Stimulated activated CD4-positive, alpha-beta T cell treated with anti-CD3 and anti-CD28 coated beads, TNF-alpha, amount 100 ng/mL, for 1 hour (primary cell): ENCODE measurements at places on chromosomes 13 and 19.

DNA sequence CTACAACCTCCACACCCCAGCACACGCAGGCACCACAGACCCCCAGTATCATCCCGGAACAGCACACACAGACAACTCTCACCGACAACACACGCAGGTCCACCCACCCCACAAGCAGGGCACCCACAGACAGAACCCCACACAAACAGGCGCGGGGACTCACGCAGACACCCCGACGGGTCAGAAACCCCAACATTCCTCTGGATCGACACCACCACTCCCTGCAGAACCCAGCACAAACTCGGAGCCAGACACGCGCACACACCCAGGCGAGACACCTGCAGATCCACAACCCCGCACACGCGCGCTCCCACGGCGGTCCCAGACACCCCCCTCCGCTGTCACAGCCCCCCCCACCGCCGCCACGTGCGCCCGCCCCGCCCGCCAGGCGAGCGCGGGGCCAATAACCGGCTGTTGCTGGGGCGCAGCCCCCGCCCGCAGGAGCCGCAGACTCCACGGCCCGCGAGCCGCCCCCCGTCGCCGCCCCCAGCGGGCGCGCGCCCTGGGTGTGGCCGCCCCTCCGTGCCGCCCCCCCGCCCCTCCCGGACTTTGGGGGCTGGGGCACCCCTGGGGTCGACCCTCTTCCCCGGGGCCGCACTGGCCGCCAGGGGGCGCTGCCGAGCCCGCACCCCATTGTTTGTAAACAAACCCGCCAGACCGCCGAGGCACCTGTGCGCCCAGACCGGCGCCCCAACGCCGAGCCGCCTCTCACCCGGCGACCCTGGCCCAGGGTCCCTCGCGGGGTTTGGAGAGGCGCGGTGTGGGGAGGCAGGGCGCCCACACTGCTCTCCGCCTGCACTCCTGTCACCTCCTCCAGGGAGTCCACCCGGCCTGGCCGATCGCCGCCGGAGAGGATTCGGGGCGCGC, 712 bp downstream of the BBC3 start:
- peak; percentile 59 for DNase-seq

GRCh38 chr13:43023289-43023963, at the start of gene DNAJC15:
TSS of gene DNAJC15 (plus strand) at chr13:43023586. CDS start at chr13:43023627, 41 bp downstream.
- DNase-seq: peak; percentile 58

DNA sequence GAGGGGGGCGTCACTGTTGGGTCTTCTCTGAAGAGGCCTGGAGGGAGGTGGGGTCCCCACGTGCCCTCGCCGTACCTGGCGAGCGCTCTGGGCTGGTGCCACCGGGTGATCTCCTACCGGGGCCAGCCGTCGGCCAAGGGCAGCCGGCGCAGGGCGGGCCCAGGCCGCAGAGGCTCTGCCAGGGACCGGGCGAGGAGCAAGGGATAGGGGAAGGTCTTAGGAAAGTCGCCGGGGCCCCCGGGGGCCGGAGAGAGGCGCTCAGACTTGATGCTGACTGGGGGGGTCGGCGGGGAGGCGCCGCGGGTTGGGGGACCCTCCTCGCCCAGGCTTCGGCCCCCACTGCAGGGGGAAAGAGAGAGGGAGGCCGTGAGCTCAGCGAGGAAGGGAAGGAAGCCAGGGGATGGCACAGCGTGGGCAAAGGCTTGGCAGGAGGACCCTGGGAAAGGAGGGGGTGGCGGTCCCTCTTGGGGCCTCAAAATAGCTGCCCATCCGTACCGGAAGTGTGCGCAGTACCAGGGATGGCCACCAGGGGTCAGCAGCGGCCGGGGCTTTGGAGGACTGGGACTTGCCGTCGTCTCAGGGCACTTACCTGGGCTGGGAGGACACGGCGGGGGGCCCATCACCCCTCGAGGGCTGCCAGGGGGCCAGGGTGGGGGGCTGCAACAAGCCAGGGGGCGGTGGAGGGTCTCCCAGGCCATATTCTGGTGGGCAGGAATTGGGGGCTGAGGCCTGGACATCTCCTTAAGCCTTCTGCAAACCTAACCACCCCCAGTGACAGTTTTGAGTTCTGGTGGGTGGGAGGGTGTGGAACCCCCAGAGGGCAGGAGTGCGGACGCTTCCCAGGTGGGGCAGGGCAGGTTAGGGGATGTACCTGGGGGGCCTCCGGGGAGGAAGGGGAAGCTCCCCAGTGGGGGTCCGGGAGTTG, 7.7 kb upstream of the TMEM161A start:
- DNase-seq: peak; percentile 51

GRCh38 chr19:48812094-48812929, 1.5 kb upstream of the BCAT2 start:
- no peak for DNase-seq
